AG09319 (cell line): ENCODE measurements at places on chromosomes 4 and X.

DNA sequence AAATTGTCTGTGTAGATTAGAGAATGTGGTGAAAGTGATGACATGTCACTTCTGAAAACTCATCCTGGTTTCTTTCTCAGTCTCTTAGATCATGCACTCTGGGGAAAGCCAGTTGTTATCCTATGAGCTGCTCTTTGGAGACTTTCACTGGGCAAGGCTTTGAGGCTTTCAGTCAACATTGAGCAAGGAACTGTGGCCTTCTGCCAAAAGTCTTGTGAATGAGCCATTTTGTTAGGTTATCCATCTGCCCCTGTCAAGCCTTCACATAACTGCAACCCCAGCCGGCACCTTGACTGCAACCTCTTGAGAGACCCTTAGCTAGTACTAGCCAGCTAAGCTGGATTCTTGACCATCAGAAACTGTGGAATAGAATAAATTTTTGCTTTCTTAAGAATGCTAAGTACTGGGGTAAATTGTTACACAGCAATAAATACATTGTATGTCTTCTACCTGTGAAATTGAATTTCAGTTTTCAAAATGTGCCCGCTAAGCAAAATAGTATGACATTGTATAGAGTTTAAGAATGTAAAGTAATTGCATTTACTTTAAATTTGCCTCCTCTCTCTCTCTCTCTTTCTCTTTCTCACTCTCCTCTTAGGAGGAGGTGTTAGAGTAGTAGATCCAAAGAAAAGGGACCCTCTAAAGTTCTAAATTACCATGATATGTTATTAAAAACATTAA lies 1273.0 kb downstream of the RAPGEF2 start:
- no peak for DNase-seq

- no peak for DNase-seq
Observed at GRCh38 chr4:14233126-14233525, 605.6 kb upstream of the BOD1L1 start.

DNA sequence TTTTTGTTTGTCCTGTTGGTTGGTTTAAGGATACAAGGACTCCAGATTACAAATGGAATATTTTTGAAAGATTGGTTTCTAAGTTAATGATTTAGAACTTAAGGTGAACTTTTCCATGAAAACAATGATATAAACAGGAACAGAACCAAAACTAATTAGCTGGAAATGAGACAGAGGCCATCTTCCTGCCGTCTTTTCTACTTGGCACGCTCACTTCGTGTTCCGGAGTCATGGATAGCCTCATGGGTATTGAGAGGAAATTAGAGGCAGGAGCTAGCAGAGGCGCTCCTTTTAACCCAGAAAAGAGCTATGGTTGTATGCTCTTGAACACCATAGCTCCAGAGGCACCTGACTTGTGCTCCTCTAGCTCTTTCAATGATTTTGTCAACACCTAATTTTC lies 2.4 kb downstream of the FAM241A start:
- no peak for DNase-seq

- DNase-seq, result no peak
Observed at GRCh38 chr4:143599827-143600226, 86.3 kb downstream of the SMARCA5 start.

DNA sequence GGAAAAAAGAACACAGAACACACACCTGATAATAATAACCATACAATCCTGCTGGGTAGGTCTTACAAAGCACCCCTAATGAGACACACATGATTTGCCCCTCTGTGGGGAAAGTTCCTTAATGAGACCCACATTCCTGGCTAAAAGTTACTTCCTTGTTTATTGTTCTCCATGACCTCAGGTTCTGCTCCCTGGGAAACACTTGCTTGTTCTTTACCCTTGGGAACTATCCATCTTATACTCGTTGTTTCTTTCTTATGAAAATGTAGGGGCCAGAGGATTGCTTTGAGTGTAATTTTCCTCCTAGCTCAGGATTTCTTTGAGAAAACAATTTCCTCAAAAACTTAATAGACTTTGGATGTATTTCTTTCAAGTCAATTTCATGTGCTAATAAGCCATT lies 52.1 kb upstream of the PCDH10 start:
- DNase-seq, result no peak

DNA sequence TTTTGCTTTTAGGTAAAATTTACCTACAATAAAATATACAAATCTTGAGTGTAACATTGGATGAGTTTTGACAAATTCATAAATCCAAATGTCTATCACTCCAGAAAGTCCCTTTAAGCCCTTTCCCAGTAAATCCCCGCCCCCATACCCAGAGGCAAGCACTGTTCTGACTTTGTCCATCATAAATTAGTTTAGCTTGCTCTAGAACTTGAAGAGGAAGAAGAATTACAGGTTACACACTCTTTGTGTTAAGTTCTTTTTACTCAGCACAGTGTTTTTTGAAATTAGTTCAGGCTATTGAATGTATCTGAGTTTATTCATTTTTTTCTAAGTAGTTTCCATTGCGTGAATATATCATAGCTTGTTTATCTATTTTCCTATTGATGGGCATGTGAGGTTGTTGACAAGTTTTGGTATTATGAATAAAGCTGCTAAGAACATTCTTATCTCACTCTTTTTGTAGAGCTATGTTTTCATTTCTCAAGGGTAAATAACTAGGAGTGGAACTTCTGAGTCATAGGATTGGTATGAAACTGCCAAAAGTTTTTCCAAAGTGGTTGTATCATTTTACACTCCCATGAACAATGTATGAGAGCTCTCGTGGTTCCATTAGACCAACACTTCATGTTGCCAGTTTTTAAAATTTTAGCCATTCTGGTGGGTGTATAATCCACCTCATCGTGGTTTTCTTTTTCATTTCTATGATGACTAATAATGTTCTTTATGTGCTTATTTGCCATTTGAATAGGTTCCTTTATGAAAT lies 22.4 kb upstream of the HPSE start:
- DNase-seq, result peak; percentile 70

DNA sequence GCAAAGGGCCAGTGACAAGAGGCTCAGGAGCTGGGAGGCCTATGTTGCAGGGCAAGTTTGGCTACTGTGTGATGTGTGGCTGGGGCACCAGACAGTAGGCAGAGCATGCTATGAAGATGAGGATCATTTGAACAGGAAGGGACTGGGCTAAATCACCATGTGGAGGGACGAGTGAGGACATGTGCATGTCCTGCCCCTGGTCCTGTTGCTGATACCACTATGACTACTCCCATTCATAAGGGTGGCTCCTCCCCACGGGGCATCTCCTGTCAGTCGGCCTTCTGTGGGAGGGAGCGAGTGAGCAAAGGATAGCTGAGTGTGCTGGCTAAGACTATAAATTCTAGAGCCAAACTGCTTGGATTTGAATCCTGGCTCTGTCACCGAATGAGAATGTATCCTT lies 139.2 kb downstream of the TMEM164 start:
- DNase-seq, result no peak

GRCh38 chrX:44675362-44676024 lies 132.8 kb upstream of the FUNDC1 start:
- peak; percentile 78 for DNase-seq

DNA sequence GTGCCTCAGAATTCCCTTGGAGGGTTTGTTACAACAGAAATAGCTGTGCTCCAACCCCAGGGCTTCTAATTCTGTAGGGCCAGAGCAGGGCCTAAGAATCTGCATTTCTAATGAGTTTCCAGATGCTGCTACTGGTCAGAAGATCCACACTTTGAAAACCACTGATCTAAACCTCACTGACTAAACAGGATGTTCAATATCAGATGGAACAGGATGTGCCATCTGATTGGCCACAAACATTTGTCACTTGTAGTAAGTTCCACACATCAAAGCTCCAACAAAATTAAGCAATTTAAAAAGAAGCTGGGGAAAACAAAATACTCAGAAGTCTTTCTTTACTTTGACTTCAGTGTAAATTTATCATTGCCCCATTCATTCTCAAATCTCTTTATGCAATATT lies 14.3 kb downstream of the CASK start:
- DNase-seq, result no peak

DNA sequence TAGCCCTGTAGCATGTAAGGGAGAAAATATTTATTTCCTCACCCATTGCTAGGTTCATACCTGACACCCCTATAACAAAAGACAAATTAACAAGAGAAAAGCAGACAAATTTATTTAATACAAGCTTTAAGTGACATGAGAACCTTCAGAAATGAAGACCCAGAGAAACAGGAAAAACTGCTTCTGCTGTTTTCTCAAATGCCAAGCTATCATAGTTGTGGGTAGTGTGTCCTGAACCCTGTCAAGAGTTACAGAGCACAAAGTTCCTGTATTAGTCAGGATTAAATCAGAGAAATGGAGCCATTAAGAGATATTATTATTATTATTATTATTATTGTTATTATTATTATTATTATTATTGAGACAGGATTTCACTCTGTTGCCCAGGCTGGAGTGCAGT lies 17.5 kb downstream of the CCDC160 start:
- DNase-seq, result no peak

- no peak for DNase-seq
Observed at GRCh38 chr4:152585023-152585441, 49.1 kb upstream of the FBXW7 start.

DNA sequence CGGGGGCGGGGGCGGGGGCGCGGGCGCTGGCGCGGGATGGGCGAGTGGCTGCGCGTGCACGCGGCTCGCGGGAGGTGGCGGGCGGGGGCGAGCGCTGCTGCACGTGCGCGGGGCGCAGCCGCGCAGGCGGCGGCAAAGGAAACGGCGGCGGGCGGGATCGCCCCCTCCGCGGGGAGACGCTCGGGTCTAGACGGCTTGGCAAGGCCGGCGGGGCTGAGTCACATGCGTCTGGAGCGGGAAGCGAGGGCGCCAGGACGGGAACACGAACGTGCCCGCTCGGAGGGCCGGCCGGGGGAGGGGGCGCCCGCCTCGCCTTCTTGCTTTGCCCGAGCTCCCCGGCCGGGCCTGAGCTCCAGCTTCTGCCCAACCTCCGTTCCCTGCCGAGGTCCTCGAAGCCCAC lies 4.3 kb upstream of the HAUS7 start:
- DNase-seq, result no peak

GRCh38 chr4:27350161-27350560 lies 489.5 kb downstream of the STIM2 start:
- DNase-seq, result no peak

DNA sequence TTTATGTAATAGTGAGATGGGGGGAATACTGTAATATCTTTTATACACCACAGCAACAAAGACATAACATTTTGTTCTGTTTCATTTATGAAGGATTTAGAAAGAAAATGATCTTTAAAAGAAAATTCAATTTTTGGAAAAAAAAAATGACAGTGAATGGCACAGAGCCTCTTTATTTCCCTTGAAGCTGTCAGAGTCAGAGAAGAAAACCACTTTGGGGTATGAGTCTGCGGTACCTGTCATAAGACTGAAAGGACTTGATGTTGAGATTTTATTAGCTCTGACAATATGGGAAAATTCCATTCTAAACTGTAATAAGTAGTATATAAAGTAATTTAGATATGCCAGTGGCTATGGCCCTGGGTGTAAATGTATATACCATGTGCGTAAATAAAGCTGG lies 134.8 kb downstream of the GALNTL6 start:
- DNase-seq, result no peak

- no peak for DNase-seq
Observed at GRCh38 chr4:1187182-1187581, 14.8 kb upstream of the SPON2 start.

DNA sequence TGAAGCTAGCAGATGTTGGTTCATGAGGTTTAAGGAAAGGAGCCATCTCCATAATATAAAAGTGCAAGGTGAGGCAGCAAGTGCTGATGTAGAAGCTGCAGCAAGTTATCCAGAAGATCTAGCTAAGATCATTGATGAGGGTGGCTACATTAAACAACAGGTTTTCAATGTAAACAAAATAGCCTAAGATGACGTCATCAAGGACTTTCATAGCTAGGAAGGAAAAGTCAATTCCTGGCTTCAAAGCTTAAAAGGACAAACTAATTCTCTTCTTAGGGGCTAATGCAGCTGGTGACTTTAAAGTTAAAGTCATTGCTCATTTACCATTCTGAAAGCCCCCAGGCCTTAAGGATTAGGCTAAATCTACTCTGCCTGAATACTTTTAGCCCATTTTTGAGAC lies 141.9 kb downstream of the MID1IP1 start:
- DNase-seq, result no peak

DNA sequence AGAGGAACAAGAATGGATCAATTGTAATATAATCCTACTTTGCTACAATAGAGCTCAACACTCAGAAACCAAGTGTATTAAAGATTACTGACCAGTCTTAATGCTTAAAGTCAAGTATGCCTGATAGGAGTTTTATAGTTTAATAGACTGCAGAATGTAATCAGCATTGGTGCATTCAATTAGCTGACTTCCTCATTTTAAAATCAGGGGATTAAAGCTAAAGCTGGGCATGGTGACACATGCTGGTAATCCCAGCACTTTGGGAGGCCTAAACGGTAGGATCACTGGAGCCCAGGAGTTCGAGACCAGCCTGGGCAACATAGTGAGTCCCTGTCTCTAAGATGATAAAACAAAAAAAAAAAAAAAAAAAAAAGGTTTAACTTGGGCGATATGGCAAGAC lies 10.8 kb downstream of the HNRNPDL start:
- DNase-seq, result no peak

GRCh38 chr4:163598028-163598427 lies 103.5 kb downstream of the TMA16 start:
- DNase-seq, result no peak

DNA sequence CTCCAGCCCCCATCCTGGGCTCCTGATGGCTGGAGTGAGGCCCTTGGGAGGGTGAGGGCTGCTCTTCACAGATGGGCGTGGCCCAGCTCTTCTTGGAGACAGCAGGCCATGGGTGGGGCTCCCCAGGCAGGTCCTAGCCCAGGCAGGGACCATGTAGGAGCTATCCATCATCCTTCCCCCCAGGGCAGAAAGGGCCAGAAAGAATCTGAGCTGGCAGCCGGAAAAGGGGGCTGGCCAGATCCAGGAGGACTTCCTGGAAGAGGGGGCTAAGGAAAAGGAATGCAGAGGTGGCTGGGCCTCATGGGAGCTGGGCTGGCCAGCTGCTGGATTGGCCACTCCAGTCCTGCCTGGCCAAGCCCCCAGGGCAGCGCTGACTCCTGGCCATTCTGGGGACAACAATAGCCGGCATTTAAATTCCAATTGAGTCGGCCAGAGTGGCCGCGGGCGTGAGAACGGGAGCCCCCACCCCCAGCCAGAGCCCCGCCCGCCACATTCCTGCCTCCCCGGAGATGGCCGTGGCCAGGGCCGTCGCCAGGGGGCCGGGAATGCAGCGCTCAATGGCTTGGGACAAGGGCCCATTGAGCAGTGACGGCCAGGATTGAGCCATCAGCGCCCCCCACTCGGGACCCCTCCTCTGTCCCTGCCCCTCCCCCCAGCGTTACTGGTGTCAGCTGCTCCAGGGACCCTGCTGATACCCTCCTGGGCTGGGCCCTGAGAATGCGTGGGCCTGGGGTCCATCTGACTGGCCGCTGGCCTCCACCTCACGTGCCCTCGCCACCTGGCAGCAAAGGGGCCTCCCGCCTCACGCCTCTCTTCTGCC lies 15.1 kb upstream of the FGFR3 start:
- DNase-seq, result no peak
